Naive B cell (primary cell): ENCODE measurements at places on chromosomes 6 and 20.

DNA sequence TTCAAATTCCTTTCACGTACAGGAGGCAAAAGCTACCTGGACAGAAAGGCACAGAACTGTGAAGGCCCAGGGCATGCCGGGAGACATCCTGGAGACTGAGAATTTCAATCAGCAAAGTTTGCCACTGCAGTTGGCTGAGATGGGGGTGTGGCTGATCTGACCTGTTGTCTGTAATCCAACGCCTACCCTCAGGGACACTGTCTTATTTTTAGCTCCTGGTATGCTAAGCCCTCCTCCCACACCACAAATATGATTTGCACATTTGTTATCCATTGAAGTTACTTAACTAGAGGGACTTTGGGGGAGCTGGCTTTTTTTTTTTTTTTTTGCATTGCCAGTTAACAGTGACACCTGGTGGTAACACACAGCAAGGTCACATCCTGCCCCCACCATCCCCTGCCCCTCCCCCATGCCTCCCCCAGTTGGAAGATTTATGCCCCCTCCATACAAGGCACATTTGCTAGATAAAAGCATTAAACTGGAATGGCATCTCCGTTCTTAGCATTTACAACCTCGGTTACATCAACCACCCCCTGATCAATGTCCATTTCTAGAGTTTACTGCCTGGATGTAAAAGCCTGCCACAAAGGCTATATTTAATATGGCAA is 40.4 kb downstream of the TTI1 start:
- H3K4me3 ChIP-seq = no peak overlapping the region
- H3K4me1 ChIP-seq = peaks cover 12% of the 10 kb centered on the region
- no peak overlapping the region for H3K27ac ChIP-seq
- H3K27me3 ChIP-seq = no peaks in the 10 kb centered on the region
- DNase-seq = peak; percentile 27

DNA sequence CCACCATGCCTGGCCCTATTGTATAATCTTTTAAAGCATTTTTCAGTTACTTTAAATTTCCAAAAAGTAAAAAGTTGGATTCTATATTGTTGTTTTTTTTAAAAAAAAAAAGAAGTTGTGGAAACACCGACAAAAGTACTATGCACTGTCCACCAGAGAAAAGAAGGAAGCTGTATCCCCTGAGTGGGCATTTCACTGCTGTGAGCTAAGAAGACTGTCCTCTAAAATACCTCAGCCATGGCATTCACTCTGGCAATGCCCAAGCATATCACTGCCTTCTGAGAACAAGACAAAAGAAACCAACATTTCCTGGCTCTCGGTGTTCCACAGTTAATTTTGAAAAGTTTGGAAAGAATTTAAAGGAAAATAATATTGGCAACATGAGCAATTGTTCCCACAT is 117.8 kb downstream of the IPCEF1 start:
- no peaks in the 10 kb centered on the region for H3K27me3 ChIP-seq
- H3K4me1 ChIP-seq = no peaks in the 10 kb centered on the region
- no peak overlapping the region for H3K27ac ChIP-seq
- DNase-seq = no peak

- H3K27ac ChIP-seq = no peak overlapping the region
- peaks cover 7% of the 10 kb centered on the region for H3K36me3 ChIP-seq
- H3K4me1 ChIP-seq = no peaks in the 10 kb centered on the region
- peaks cover 6% of the 10 kb centered on the region for H3K27me3 ChIP-seq
- H3K4me3 ChIP-seq = no peak overlapping the region
- no peak for DNase-seq
Measured at GRCh38 chr6:52098721-52099120, 11.3 kb upstream of the PKHD1 start.

DNA sequence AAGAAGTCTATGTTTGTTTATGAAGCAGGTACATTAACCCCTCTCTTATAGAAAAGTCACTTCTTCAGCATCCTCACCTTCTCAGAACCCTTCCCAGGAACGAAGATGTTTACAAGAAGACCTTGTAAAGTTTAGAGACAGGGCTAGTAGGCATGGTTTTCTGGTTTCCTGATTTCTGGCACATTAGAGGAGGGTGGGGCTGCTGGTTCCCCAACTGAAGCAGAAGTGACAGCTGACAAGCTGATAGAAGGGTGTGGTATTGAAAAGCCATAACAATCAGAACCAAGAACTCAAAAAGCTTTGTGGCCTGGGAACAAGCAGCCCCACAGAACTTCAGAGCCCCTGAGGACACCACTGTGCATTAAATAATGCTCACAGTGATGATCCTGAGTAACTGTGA is 91.2 kb downstream of the RTN4IP1 start:
- H3K36me3 ChIP-seq = peaks cover 26% of the 10 kb centered on the region
- H3K4me1 ChIP-seq = peaks cover 50% of the 10 kb centered on the region
- no peaks in the 10 kb centered on the region for H3K27me3 ChIP-seq
- peak overlapping the region; percentile 80 for H3K4me3 ChIP-seq

DNA sequence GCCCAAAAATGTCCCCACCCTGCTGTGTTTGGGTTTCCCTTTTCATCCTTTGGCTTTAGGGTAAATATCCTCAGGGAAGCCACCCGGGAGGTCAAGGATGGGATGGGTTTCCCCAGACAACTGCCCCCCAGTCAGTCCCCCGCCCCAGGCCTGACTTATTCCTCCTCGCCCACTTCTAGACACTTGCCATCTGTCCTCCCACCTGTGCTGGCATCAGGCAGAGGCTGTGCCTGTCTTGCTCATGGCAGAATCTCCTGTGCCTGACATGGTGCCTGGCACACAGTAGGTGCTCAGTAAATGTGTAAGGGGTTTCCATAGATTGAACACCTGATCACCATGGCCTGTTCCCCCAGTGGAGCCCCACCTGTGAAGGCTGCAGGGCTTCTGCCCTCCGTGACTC is 141.8 kb downstream of the PHACTR3 start:
- no peak overlapping the region for H3K4me3 ChIP-seq
- H3K27me3 ChIP-seq = peaks cover 21% of the 10 kb centered on the region
- no peaks in the 10 kb centered on the region for H3K36me3 ChIP-seq
- H3K4me1 ChIP-seq = no peaks in the 10 kb centered on the region
- no peak overlapping the region for H3K27ac ChIP-seq

DNA sequence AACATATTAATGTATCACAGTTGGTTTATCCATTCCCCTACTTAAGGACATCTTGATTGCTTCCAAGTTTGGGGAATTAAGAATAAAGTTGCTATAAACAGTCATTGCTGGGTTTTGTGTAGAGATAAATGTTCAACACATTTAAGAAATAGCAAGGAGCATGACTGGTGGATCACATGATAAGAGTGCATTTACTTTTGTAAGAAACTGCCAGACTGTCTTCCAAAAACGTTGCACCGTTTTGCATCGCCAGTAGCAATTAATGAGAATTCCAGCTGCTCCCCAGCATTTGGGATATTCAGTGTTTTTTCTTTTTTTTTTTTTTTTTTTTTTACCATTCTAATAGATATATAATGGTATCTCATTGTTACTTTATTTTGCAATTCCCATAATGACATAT is 695.7 kb upstream of the GJE1 start:
- H3K27ac ChIP-seq = no peak overlapping the region
- H3K4me3 ChIP-seq = no peak overlapping the region
- no peak for DNase-seq
- no peaks in the 10 kb centered on the region for H3K36me3 ChIP-seq
- H3K4me1 ChIP-seq = no peaks in the 10 kb centered on the region

- peak; percentile 5 for DNase-seq
- H3K27ac ChIP-seq = no peak overlapping the region
- no peaks in the 10 kb centered on the region for H3K36me3 ChIP-seq
- peaks cover 66% of the 10 kb centered on the region for H3K27me3 ChIP-seq
Measured at GRCh38 chr6:40328386-40328985, 258.7 kb downstream of the LRFN2 start.

GRCh38 chr6:21850691-21851090 is 257.1 kb downstream of the SOX4 start:
- no peak overlapping the region for H3K4me3 ChIP-seq
- H3K27me3 ChIP-seq = peaks cover 8% of the 10 kb centered on the region
- H3K4me1 ChIP-seq = peaks cover 6% of the 10 kb centered on the region
- no peak overlapping the region for H3K27ac ChIP-seq

- no peaks in the 10 kb centered on the region for H3K4me1 ChIP-seq
- no peaks in the 10 kb centered on the region for H3K36me3 ChIP-seq
- no peak overlapping the region for H3K27ac ChIP-seq
- peaks cover 14% of the 10 kb centered on the region for H3K27me3 ChIP-seq
- no peak for DNase-seq
- no peak overlapping the region for H3K4me3 ChIP-seq
Measured at GRCh38 chr20:61804752-61805295, 260.9 kb downstream of the TAF4 start.

- no peak for DNase-seq
- no peak overlapping the region for H3K27ac ChIP-seq
- H3K4me1 ChIP-seq = no peaks in the 10 kb centered on the region
Measured at GRCh38 chr20:60244373-60245146, 286.3 kb downstream of the CDH26 start.

- no peak overlapping the region for H3K27ac ChIP-seq
- no peak for DNase-seq
- peaks cover 8% of the 10 kb centered on the region for H3K36me3 ChIP-seq
- no peaks in the 10 kb centered on the region for H3K4me1 ChIP-seq
- peaks cover 9% of the 10 kb centered on the region for H3K27me3 ChIP-seq
- H3K4me3 ChIP-seq = no peak overlapping the region
Measured at GRCh38 chr6:34508425-34508824, 42.5 kb downstream of the PACSIN1 start.

DNA sequence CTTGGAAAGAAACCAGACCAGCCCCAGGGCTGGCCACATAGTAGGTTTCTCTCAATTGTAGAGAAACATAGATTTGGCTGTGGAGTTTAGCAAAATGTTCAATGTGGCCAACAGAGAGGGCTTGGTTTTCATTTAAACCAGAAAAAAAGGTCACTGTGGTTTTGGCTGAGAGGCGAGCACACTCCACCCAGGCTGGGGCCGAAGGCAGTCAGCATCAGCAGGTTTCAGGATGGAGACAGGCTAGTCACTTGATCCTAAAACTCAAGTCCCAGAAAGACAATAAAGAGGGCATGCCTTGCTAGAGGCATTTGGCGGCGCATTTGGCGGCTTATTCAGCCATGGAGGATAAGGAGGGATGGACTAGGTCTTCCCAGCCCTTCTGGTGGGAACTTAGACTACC is 73.1 kb downstream of the PRND start:
- H3K4me3 ChIP-seq = no peak overlapping the region
- peaks cover 20% of the 10 kb centered on the region for H3K36me3 ChIP-seq
- H3K27ac ChIP-seq = peak overlapping the region; percentile 41
- peaks cover 8% of the 10 kb centered on the region for H3K4me1 ChIP-seq
- no peaks in the 10 kb centered on the region for H3K27me3 ChIP-seq

GRCh38 chr6:150272264-150272975 is 96.4 kb upstream of the IYD start:
- H3K27me3 ChIP-seq = peaks cover 55% of the 10 kb centered on the region
- H3K4me1 ChIP-seq = no peaks in the 10 kb centered on the region
- DNase-seq = no peak
- no peak overlapping the region for H3K27ac ChIP-seq
- H3K36me3 ChIP-seq = no peaks in the 10 kb centered on the region
- no peak overlapping the region for H3K4me3 ChIP-seq

GRCh38 chr6:159713984-159714383 is 13.3 kb upstream of the WTAP start:
- H3K27me3 ChIP-seq = no peaks in the 10 kb centered on the region
- H3K4me1 ChIP-seq = no peaks in the 10 kb centered on the region
- H3K36me3 ChIP-seq = no peaks in the 10 kb centered on the region

DNA sequence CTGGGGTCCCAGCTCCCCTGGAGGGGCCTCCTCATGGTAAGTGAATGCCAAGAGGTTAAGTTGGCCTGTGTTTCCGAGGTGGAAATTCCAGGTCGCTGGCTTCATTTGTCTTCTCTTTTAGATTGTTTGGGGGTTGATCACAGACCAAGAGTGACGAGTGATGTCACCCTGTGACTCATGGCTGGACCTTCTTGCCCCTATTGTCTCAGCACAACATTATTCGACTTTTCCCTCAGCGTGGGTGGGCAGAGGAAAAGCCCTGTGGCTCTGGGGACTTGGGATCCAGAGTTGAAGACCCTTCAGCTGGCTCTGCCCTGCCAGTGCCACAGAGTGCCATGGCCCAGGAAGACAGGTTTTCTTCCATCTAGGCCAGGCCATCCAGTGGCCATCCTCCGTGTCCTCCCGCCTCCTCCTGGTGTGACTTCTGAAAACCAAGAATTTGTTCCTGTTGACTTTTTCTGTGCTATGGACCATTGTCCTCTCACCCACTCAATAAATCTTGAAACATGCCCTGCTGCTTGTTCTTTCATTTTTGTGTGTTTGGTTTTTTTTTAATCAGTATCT is 15.4 kb upstream of the SNHG17 start:
- H3K4me3 ChIP-seq = no peak overlapping the region
- no peak overlapping the region for H3K27ac ChIP-seq
- H3K4me1 ChIP-seq = peaks cover 39% of the 10 kb centered on the region
- H3K36me3 ChIP-seq = peaks cover 24% of the 10 kb centered on the region

GRCh38 chr6:77450924-77451323 is 12.4 kb downstream of the HTR1B start:
- H3K4me1 ChIP-seq = no peaks in the 10 kb centered on the region
- no peaks in the 10 kb centered on the region for H3K27me3 ChIP-seq
- H3K27ac ChIP-seq = no peak overlapping the region
- no peaks in the 10 kb centered on the region for H3K36me3 ChIP-seq
- no peak overlapping the region for H3K4me3 ChIP-seq

- H3K27me3 ChIP-seq = no peaks in the 10 kb centered on the region
- no peaks in the 10 kb centered on the region for H3K36me3 ChIP-seq
- H3K4me1 ChIP-seq = peaks cover 44% of the 10 kb centered on the region
- DNase-seq = no peak
- H3K27ac ChIP-seq = peak overlapping the region; percentile 52
Measured at GRCh38 chr20:32289661-32290431, 12.4 kb downstream of the KIF3B start.
